ENCODE measurements at places on chromosomes 6 and 20. TPM values are rescaled to one million over a fixed set of nuclear protein-coding genes. Genes with fewer than 3 reads are reported as not detected.

Gene GSTA4
- 36.2 TPM for total RNA-seq

GRCh38 chr20:8454137-8454712 is 322.2 kb downstream of the PLCB1 start:
- no peaks in the 10 kb centered on the region for H3K27me3 ChIP-seq
- peak overlapping the region; percentile 65 for H3K27ac ChIP-seq
- DNase-seq, result peak; percentile 94
- H3K36me3 ChIP-seq, result no peaks in the 10 kb centered on the region
- no peak overlapping the region for H3K4me3 ChIP-seq
- peaks cover 8% of the 10 kb centered on the region for H3K4me1 ChIP-seq

DNA sequence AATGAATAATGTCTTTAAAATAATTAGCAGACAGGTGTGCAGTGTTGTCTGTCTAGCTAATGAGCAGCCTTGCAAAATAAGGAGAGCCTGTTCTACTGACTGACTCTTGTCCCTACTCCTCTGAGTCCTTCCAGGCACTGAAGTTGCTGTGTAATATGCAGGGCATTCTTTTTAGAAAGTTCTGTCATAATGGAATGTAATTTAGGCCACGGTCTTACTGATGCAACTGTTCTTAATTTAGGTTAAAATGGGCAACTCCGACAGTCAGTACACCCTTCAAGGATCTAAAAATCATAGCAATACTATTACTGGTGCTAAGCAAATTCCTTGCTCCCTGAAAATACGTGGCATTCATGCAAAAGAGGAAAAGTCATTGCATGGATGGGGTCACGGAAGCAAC is 133.9 kb downstream of the TIAM2 start:
- H3K4me1 ChIP-seq, result peaks cover 19% of the 10 kb centered on the region
- H3K4me3 ChIP-seq, result no peak overlapping the region
- DNase-seq, result no peak
- peaks cover 11% of the 10 kb centered on the region for H3K36me3 ChIP-seq

DNA sequence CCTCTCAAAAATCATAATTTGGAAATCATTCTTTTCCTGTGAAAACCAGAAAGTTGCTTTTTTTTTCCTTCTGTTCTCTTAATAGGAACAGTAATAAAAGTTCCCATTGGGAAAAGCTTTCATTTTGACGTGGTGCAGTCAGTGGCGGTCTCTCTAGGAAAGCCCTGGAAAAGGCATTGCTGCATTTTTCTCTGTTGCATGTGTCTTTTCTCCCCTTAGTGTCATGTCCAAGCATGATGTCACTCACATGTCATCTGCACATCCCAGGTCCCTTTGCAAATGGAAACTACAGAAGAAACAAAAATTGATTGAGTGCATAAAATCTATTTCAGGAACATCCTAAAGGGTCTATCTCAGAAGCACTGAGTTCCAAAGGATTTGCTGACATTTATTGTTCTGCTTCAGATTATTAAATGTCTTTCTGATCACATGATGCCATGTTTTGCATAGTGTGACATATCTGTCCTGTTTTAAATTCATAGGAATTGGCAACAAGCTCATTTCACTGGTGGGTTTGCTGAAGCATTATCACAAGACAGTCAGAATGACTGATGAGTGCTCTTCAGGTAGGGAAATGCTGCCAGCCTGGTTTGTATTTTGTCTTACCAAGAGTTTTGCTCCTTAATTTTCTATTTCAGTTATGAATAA is 208.7 kb downstream of the SOX4 start:
- H3K27me3 ChIP-seq, result no peaks in the 10 kb centered on the region
- H3K36me3 ChIP-seq, result no peaks in the 10 kb centered on the region
- H3K4me1 ChIP-seq, result no peaks in the 10 kb centered on the region
- H3K27ac ChIP-seq, result no peak overlapping the region

DNA sequence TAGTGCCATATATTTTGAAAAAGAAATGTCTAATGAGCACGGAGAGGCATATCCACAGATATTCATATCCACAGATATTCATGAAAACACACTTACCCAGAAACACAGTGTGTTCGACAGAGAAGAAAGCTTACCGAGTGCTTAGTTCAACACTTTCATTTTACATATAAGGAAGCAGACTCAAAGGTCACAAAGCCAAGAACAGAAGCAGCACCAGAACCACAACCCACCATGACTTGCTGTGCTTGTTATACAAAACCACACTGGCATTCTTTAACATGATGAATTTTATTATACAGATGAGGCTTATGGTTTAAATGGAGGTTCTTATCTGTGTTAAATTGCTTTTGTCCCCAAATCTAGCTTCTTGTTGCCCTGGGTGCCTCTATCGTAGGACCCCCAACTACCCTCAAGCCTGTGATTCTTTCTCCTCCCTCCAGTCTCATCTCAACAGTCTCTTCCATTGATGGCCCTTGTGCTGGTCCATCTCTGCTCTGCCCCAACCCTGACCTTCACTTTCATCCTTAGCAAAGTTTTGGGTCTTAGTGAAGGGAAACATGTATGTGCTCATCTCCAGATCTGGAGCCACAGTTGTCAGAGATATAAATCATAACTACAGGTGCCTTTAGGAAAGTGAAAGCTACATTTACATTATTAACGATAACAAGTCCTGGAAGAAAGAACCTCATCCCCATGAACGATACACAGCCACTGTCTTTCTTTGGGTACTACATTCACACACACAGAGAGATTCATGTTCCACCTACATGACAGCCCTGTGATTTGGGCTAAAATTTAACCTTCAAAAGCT is 40.0 kb downstream of the SF3B5 start:
- H3K36me3 ChIP-seq, result no peaks in the 10 kb centered on the region
- H3K27me3 ChIP-seq, result peaks cover 17% of the 10 kb centered on the region
- H3K27ac ChIP-seq, result no peak overlapping the region
- no peaks in the 10 kb centered on the region for H3K4me1 ChIP-seq
- H3K4me3 ChIP-seq, result no peak overlapping the region
